ENCODE measurements at places on chromosomes 6 and 20.

GRCh38 chr6:3303795-3304411, 45.2 kb downstream of the PSMG4 start:
- no peak for DNase-seq

DNA sequence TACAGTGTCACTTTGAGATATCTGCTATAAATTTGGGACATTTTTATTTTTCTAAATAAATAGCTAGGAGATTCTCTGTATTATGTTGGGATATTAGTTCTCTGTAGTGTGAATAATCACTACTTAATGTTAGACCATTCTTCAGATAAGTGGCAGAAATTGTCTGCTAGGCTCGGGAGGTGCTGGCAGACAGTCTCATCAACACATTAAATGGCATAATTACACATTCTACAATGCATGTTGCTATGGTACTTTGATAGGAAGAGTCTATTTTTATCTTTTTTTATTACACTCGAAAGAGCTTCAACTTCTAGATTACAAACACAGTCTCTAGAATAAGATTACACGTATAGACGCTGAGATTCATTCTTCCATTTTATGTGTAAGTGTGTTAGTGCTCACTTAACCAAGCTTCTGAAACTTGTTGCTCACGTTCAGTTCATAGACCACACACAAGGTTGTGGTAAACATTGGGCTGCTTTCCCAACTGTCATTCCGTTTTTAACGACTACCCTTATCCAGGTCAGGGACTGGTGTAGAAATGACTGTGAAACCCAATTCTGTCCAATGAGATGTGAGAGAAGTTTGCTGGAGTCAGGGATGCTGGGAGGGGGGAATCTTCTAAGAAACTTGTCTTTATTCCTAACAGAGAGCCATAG, 78.6 kb downstream of the TPBG start:
- DNase-seq = no peak

DNA sequence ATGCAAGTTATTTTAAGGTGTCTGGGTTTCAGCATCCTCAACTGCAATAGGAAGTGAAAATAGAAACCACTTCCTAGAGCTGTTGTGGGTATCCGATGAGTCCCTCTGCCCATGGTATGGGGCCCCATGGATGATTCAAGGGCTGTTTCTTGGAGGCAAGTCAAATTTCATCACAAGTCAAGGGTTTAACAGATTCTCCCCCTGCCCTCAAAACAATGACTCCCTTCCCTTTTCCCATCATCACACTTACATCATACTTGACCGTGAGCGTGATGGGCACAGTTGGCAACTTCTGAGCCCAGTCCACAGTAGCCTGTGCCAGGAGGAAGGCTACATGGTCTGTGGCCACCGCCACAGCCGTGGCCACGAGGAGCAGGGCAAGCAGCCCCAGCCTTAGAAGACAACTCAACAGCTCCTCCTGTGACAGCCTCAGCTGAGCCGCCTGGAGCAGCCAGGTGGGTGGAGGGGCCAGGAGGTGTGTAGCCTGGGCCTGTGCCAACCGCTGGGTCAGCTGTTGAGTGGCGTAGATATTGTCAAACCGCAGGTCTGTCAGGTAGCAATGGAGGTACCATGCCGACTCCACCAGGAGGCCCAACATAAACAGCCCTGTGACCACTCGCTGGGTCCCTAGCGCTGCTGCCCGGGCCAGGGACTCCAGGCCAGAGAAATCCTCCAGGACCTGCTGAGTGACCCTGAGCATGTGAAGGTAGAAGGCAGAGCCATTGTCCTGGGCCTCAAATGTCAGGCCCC, 5.2 kb downstream of the OCSTAMP start:
- no peak for DNase-seq

DNA sequence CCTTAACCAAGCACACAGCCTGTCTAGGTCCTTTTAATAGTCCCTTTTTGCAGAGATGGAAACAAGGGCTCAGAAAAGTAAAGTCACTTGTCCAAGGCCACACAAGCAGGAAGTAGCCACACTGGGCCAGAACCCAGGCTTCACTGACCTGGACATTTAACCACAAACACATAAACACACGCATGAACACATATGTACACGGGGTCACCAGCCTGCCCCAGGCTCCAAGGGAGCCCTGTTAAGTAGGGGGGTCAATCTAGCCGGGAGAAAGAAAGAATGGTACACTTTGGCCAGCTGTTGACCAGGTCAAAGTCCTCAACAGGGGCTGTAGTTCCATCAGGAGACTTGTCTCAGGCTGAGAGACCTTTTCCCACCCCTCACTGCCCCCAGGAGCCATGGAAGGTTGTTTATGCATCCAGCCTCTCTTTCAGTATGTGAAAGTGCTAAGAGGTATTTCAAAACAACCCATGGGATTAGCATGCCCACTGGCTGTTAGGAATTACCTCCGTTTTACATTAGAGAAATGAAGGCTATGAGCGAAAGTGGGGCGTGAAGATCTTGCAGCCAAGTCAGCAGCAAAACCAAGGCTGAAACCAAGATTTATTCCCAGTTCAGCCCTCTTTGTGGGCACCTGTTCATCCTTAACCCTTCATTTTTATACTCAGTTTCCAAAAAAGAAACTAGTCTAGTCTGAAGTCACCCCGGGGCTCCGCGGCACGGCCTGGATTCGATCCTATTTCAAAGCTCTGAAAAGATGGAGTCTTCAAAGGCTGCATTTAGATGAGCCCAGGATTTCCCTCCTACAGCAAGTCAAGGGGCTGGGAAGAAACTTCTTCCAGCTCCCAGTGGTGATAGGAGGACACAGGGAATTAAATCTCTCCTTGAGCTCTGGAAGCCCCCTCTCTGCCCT, 9.8 kb downstream of the SDC4 start:
- DNase-seq = no peak

DNA sequence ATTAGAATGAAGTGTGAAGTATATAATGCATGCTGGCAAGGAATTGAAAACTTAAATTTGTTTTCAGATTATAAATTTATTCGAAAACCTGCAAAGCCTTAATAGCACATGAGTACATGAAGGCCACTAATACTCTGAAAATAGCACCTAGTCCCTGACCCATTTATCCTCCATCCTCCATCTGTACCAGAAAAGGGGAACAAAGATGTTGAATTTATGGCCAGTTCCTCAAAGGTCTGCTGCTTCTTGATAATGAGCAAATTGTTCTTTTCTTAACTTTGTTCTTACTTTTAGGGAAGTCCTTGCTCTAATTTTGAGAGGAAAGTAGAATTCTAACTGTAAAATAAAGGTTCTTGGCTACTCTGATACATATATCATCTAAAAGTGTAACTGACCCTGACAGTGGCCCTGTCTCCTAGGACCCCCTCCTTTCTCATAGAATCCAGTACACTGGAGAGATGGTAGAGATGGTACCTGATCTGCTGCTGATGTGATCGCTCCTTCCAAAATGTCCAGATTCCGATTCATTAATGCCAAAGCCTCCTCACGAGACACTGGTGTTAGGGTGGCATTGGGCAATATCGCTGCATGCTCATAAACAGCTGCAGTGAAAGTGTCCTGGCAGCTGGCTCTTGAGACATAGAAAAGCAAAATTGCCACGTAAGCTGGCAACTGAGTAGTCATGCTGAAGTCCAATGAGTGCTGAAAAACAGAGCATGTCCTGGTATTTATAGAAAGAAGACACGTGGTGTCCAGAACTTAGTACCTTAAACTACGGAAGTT, at the start of gene VNN1:
VNN1 (minus strand) TSS at position 704 of the 783 bp plus-strand sequence; CDS start at position 684, 20 bp downstream.
- DNase-seq = no peak

DNA sequence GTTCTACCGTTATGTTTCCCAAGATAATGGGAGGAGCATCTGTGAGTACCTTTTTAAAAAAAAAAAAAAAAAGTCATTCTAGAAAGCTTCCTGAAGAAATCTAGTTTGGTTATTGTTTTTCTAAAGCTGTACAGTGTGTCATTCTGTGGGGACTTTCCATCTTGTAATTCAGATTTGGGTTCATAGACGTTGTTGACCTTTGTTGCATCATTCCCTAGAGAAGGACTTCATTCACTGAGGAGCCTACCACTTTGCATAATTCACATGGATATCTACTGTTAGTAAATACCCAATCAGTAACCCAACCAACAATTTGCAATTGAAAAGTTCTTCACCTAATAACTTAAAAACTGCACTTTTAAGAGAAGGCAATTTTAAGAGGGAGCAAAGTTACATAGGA, 60.1 kb downstream of the RPP40 start:
- no peak for DNase-seq

DNA sequence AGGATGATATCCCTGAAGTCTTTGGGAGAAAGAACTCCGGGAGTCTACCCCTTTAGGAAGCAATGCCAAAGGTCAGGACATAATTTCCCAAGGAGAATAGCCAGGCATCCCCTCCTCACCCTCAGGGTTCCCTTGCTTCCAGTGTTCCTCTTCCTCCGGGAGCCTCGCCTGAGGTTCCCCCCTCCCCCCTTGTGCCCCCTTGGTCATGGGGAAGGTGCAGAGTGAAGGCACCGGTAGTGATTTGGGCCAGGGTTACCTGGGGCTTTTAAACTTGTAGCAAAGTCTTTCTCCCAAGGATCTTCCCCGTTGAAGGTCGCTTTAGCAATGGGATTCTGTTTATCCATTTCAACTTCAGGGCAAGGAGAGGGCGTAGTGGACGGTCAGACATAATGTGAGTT, 1.2 kb downstream of the ISM1 start:
- DNase-seq = no peak

DNA sequence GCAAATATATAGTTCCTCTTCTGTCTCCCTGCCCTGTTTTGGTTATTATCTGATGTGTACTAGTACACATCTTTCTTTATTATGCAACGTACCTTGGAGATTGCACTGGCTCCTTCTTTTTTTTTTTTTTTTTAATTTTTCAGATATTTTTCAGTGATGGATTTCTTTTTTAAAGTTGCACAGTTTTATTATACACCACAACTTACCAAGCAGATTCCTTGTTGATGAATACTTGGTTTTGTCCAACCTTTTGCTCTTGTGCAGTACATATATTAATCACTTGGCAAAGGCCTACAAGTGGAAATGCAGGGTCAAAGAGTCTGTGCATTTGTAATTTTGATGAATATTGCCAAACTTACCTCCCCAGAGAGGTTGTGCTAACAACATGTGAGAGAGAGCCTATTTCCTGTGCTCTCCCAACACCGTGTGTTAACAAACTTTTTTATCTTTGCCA, 50.1 kb upstream of the RNF24 start:
- DNase-seq = no peak

Data from COLO829 (cell line).